Activated naive CD8-positive, alpha-beta T cell treated with anti-CD3 and anti-CD28 coated beads, Interleukin-2, amount 10 ng/mL, durations not matched to agents 7 days and 5 days (primary cell): ENCODE measurements at places on chromosomes 2 and 18.

- no peak for DNase-seq
These were observed 7.1 kb downstream of the TMEM247 start for GRCh38 chr2:46486436-46486835.

DNA sequence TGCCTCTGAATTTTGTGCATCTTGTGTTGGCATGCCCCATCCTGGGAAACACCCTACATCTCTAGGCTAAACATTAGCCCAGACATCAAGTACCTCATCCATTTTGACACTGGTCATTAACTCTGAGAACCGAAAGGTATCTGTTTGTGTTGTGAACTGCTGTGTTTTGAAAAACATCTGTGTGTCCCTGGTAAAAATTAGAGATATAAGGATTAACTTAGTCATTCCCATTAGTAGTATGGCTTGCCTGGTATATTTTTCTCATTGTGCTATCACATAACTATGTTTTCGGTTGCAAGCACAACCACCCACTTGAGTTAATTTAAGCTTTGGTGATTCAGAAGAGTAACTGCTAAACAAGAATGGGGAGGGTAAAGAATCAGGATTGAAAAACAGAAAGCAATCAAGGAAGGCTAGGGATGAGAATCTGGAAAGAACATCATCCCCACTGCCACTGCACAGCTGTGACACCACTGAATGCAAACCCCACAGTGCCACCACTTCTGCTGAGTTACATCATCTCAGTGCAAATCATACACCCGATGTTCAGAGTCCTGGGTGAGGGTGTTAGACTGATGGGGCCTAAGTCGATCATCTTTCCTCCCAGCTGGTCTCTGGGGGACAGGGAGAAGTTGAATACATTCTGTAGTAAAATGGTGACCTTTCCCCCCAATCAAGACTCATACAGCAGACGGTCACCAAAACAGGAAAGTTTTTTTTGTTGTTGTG lies 234.0 kb downstream of the EPHA4 start:
- DNase-seq = no peak

DNA sequence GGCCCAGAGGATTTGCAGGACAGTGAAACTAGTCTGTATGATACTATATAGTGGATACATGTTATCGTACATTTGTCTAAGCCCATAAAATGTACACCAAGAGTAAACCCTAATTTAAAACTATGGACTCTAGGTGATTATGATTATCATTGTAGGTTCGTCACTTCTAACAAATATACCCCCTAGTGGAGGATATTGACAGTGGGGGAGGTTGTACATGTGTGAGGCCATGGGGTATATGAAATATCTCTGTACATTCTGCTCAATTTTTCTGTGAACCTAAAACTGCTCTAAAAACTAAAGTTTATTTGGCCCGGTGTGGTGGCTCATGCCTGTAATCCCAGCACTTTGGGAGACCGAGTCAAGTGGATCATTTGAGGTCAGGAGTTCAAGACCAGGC lies 81.2 kb upstream of the CAB39 start:
- no peak for DNase-seq

DNA sequence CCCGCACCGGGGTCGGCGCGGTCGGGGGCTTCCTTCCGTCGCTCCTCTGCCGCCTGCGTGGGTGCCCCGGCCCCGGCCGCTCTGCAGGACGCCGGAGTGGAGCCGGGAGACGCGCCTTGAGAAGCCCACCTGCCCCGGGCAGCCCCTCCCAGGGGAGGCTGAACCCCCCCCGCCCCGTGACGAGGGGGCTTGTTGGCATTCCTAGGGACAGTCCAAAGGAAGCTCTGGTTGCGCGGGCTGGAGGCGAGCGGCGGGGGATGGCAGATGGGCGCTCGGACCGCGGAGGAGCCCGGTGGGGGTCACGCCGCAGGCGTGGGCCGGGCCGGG lies 133.5 kb upstream of the MGAT5 start:
- no peak for DNase-seq

- peak; percentile 70 for DNase-seq
These were observed at the start of gene TFCP2L1 for GRCh38 chr2:121284463-121285449. TSS of gene TFCP2L1 (minus strand) at chr2:121285202. CDS start at chr2:121285109, 93 bp downstream.

DNA sequence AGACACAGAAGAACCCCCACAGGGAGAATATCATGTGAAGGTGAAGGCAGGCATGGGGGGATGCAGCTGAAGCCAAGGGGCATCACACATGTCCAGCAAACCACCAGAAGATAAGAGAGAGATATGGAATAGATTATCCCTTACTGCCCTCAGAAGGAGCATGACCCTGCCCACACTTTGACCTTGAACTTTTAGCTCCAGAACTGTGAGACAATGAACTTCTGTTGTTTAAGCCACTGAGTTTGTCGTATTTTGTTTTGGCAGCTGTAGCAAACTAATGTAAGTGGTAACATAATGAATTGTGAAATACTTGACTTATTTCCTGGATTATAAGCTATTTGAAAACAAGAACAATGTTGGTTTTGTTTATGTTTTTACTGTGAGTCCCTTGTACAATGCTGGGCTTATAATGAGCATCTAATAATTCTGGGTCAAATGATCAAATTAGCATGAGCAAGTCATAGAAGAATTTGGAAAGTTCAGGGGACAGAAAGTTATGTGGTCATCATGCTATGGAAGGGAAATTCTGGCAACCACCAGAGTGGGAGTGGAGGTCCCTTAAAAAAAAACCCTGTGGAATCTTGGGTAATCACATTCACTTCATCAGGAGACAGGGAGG lies 541.0 kb upstream of the KLHL29 start:
- no peak for DNase-seq

DNA sequence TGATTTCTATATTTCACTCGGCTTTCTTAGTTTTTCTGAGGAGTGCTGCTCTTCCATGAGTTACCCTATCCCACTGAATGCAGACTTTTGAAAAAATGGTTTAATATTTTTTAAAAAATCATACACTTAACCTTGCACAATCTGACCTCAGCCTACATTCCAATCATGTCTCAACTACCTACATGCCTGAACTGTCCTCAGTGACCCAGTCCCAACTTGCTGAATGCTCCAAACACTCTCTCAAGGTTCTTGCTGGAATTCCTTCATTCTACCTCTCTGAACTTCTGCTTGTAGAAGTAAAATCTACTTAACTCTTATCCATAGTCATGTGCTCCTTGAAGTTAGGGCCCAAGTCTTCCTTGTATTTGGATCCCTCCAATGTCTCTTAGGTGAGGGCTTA lies 181.6 kb downstream of the XIRP2 start:
- no peak for DNase-seq

GRCh38 chr18:49640741-49641140 lies 78.9 kb downstream of the LIPG start:
- no peak for DNase-seq

- DNase-seq = no peak
These were observed 95.8 kb downstream of the NOL10 start for GRCh38 chr2:10594011-10594410.

- DNase-seq = no peak
These were observed 73.1 kb upstream of the PDE1A start for GRCh38 chr2:182499706-182500470.

- no peak for DNase-seq
These were observed 5.8 kb upstream of the IKZF2 start for GRCh38 chr2:213157242-213157641.

DNA sequence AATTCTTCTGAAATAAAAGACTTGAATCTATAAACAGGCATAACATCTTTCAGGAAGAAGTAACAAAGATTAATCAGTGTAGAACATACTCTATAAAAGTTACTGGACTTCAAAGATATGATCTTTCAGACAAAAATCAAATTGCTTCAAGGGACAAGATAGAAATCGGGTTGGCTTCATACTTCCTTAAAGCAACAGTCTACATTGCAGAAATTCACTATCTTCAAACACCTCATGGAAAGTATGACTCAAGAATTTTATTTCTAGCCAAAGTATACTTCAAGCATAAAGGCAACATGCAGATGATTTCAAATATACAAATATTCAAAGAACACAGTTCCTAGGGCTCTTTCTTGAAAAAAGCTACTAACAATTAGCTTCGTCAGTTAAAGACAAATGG lies 240.7 kb downstream of the SRBD1 start:
- DNase-seq = no peak

- no peak for DNase-seq
These were observed 245.8 kb upstream of the SLC39A10 start for GRCh38 chr2:195411219-195411687.

- no peak for DNase-seq
These were observed 8.1 kb downstream of the CHMP1B start for GRCh38 chr18:11859282-11859830.

DNA sequence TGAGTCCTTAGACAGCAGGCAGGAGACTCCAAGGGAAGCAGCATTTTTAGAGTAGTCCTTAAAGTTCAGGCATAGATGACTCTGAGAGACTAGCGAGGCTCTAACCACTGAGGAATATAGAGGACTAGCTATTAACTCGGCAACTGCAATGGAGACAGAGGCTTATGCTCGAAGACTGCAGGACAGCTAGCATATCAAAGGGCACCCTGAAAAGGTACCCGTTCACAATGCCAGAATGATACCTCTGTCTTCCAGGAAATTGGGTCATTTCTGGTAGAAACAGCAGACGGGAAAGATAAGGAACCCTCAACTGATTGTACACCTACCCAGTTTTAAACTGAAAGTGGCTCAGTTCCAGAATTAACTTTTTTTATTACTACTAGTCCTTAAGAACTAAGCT lies 1204.0 kb upstream of the ZEB2 start:
- no peak for DNase-seq
